Non-pigmented ciliary epithelial cell (primary cell): ENCODE measurements at places on chromosomes 12 and 14.

GRCh38 chr14:59429790-59430189 lies 35.4 kb downstream of the GPR135 start:
- no peak for DNase-seq

GRCh38 chr12:109817627-109818231 lies 15.5 kb downstream of the TRPV4 start:
- DNase-seq, result no peak

- no peak for DNase-seq
Measured at GRCh38 chr12:119672194-119672593, 4.3 kb downstream of the PRKAB1 start.

DNA sequence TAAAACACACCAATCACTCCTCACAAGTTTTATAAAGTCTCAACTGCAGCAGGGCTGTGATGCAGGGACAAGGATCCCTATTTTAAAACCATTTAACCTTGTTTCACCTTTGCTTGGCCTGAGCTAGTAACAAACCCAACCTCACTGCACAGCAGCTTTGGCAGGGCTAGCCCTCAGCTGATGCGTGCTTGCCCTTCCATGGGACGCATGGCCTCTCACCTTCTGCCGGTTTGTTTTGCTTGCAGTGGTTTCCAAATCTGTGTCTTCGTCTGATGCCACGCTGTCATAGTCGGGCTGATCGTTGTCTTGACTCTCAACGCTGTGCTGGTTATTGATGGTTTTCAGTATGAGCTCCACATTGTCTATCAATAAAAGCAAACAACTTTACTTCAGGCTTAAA lies 43.3 kb downstream of the GIT2 start:
- no peak for DNase-seq

DNA sequence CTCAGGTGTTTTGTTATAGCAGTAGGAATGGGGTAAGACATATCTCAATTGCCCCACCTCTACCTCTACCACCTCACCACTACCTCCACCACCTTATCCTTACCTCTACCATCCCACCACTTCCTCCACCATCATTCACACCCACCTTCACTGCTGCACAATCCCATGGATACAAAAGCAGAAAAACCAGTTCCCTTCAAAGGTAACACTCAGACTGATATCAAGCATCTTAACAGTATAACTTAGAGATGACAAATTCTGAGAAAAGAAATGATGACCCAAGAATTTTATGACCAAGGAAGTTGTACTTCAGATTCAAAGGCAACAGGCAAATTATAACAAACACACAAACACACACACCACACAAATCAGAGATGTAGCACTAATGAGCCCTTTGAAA lies 189.4 kb downstream of the NUAK1 start:
- no peak for DNase-seq

- DNase-seq, result no peak
Measured at GRCh38 chr12:76117067-76117691, 32.7 kb upstream of the NAP1L1 start.

- no peak for DNase-seq
Measured at GRCh38 chr12:5556946-5557673, 125.2 kb downstream of the NTF3 start.

DNA sequence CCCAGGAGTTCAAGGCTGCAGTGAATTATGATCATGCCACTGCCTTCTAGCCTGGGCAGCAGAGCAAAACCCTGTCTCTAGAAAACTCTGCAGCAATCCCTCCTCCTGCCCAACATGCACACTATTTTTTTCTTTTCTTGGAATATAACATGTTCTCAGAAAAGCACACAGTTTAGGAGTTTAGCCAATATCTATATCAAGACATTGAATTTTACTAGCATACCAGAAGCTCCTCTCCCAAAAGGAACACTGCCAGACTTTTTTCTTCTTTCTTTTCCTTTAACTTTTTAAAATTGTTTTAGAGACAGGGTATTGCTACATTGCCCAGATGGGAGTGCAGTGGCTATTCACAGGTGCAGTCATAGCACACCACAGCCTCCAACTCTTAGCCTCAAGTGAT lies 107.1 kb upstream of the AEBP2 start:
- no peak for DNase-seq

- no peak for DNase-seq
Measured at GRCh38 chr12:50021031-50021430, 4.3 kb downstream of the RACGAP1 start.

- no peak for DNase-seq
Measured at GRCh38 chr12:51884676-51885229, 3.1 kb upstream of the ANKRD33 start.

- DNase-seq, result no peak
Measured at GRCh38 chr12:122738571-122738970, 7.9 kb upstream of the HCAR1 start.
